T-helper 2 cell (primary cell): ENCODE measurements at places on chromosomes 13 and 19.

DNA sequence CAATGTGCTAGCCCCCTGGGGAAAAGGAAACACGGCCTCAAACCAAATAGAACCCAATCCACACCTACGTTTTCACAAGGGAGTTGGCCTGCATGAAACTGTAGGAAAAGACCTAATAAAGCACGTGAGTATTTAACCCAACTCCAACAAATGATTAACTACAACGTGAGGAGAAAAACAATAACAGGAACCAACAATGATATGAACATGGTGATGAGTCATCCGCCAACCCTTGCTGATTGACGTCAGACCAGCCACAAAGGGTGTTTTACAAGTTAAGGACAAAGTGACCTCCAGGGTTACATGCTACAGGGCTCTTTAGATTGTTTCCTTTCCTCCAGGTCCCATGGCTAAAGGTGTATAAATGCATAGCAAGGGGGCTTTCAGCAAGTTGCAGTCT is 460.5 kb downstream of the COG6 start:
- DNase-seq: no peak

GRCh38 chr19:12806242-12807081 is at the start of gene RNASEH2A:
Gene RNASEH2A, plus strand, starts transcription at chr19:12806584. Its CDS starts 90 bp downstream, at chr19:12806674.
- DNase-seq: peak; percentile 74

DNA sequence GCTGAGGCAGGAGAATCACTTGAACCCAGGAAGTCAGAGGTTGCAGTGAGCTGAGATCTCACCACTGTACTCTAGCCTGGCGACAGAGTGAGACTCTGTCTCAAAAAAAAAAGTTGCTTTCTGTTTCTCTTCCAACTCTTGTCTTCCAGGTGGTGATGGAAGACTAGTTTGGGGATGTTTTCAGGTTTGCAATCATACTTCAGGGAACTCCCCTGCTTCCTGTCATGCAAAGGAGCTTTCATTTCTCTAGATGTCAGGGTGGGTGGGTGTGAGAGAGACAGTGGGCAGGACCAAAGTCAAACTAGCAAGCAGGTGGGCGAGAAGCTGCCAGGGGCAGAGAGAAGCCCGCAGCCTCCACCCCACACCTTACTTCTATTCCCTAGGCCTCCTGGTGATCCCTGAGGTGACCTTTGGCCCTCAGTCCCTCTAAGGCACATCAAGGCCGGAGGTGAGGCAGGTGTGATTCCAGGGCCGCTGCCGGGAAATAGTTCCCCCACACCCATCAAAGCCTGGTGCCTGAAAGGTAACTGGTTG is 25.7 kb downstream of the CCNE1 start:
- peak; percentile 28 for DNase-seq

GRCh38 chr19:18437491-18438330 is at the start of gene ISYNA1:
Gene ISYNA1, minus strand, starts transcription at chr19:18438133. Its CDS starts 154 bp downstream, at chr19:18437979.
- peak; percentile 50 for DNase-seq

DNA sequence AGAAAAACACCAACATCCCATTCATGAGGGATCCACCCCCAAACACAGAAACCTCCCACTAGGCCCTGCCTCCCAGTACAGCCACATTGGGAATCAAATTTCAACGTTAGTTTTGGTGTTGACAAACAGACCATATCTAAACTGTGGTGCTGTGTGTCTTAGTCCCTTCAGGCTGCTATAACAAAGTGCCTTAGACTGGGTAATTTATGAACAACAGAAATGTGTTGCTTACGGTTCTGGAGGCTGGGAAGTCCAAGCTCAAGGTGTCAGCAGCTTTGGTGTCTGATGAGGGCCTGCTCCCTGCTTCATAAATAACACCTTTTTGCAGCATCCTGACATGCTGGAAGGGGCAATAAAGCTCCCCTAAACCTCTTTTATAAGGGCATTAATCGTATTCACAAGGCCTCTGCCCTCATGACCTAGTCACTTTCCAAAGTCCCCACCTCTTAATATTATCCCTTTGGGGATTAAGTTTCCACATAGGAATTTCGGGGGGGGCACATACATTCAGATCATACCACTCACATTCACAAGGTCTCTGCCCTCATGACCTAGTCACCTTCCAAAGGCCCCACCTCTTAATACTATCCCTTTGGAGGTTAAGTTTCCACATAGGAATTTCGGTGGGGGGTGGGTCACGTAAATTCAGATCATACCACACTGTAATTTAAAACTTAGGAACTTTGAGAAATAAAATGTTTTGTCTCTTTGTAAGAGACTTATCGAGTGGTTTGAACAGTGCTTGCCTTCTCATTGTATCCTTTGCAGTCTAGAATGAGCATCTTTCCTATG is 27.5 kb downstream of the ZNF507 start:
- DNase-seq: no peak

GRCh38 chr19:10876459-10877240 is 5.3 kb downstream of the CARM1 start:
- no peak for DNase-seq

DNA sequence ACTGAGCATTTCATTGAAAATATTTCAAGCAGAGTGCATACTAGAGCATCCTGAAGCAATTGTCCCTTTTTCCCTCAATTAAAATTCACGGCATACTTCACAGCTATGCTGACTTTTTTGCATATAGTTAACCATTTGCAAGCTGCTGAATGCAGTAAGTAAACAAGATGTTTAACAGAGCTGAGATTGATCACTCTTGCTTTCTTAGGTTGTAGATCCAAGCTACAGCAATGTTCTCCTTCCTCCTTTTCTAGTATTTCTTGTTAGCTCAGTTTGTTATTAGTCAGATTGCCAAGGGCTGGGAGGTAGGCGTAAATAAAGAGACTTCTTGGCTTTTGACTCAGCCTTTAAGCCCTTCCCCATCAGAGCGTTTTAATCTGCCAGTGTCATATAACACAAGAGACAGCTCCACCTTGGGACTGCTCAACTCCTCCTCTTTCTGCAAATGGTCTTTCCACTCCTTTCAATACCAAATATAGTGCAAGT is at the start of gene SLITRK6:
SLITRK6 (minus strand) TSS at position 323 of the 486 bp plus-strand sequence. CDS start 2,911 bp downstream, outside the sequence.
- DNase-seq: no peak

DNA sequence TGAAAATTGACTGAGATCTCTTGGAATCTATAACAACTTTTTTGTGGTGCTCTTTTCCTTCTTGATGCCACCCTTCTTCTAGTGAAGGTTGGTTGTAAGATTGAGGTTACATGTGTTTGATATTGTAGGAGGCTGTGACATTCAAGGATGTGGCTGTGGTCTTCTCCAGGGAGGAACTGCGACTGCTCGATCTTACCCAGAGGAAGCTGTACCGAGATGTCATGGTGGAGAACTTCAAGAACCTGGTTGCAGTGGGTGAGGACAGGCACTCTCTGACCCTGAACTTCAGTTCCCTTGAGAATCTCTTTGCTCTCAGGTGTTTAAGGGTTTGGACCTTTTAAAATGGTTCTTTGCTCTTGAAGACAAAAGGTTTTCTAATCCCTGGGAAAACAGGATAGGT is 16.0 kb downstream of the ZNF227 start:
- no peak for DNase-seq

- no peak for DNase-seq
Measured at GRCh38 chr13:111304603-111305289, 15.7 kb upstream of the TEX29 start.

- DNase-seq: peak; percentile 19
Measured at GRCh38 chr19:31349160-31349881, at the start of gene TSHZ3. Gene TSHZ3, minus strand, starts transcription at chr19:31349436. Its CDS starts 217 bp downstream, at chr19:31349219.

DNA sequence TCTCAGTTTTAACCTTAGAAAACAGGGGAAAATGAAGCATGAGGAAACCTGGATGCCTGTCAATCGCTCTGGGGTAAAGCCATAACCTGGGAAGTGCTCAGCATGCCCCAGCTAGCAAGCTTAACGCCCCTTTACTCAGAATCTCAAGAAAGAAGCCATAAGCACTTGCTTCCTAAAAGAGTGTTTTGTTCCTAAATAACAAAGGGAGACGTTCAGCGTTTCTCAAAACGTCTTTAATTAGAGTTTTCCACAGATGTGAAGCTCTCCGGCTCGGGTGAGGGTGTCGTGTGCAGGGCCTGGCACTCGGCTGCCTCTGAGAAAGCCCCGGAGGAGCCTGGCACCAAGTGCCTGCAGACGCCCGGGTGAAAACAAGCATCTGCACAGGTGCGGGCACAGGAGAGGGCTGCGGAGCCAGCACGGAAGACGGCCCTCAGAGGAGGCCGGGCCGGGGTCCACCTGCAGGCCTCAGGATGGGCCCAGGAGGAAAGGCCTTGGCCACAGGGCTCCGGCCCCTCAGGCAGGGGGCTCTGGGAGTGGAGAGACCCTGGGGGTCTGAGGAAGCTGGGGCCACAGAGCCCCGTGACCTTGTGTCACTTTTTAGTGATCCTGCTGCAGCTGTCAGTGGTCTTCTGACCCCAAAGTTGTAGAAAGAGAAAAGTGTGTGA is 6.2 kb downstream of the GAS6 start:
- no peak for DNase-seq
